Activated T-helper 1 cell treated with anti-CD3 and anti-CD28 coated beads, Interleukin-2, amount 50 U/mL, for 16 hours (primary cell): ENCODE measurements at places on chromosomes 4 and X.

DNA sequence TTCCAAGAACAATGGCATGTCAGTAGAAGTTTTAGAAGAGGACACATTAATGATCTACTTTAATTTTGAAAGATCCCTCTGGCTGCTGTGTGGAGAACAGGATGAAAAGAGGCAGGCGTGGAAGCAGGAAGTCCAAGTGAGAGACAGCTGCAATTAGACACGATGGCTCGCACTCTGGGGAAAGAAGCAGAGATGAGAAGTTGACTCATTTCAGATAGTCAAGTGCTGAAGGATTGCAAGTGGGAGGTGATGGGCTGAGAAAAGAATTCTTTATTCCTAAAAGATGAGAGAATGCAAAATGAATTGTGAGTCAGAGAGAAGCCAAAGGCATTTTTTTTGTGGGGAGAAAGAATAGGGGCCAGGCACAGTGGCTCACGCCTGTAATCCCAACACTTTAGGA, 16.5 kb downstream of the RXFP1 start:
- no peak for DNase-seq

- DNase-seq, result no peak
Measured at GRCh38 chrX:68433155-68433980, at the start of gene OPHN1. TSS of gene OPHN1 (minus strand) at chrX:68433495. CDS start at chrX:68433020, 475 bp downstream.

DNA sequence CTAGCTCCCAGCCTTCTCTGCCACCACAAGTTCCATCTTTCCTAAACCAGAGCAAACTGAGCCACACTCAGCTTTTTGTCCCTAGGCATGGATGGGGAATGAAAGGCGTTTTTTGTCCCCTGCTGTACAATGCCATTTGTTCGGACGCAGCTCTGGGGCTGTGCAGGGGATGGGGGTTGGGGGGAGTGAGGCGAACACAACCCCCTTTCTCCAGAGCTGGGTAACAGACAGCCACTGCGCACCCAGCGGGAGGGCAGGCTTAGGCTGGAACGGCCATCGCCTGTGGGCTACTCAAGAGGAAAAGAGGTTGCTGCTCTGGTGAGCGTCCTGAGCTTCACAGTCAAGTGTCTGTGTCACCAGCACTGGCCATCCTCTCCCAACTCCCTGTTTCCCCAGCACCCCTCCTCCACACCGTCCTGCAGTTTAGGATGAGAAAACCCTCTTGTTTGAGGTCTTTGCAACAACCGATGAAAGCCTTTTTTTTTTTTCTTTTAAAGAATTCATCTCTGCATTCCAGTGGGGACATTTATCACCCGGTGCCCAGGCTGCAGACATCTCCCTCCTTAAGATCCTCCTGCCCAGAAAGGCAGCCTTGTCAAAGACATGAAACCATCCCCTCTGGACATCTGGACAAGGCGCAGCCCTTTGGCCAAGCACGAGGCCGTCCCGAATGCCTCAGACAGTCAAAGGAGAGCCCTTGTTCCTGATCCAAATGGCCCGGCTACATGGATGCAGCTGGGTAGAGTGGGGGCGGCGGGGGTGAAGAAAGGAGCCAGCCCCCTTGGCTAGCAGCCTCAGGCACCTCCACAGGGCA, 419.6 kb downstream of the BCOR start:
- DNase-seq, result no peak

- no peak for DNase-seq
Measured at GRCh38 chr4:25637581-25638220, 17.9 kb upstream of the SLC34A2 start.

DNA sequence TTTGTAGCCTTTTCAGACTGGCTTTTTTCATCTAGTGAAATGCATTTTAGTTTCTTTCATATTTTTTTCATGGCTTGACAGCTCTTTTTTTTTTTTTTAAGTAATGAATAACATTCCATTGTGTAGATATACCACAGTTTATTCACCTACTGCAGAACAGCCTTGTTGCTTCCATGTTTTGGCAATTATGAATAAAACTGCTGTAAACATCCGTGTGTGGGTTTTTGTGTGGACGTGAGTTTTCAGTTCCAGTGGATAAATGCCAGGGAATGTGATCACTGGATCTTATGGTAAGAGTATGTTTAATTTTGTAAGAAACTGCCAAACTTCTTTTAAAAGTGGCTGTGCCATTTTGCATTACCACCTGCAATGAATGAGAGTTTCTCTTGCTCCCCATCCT, 160.8 kb downstream of the SOWAHB start:
- no peak for DNase-seq

GRCh38 chr4:16050669-16051068, 33.2 kb downstream of the PROM1 start:
- no peak for DNase-seq

GRCh38 chrX:79366873-79367749, at the start of gene ITM2A:
TSS of gene ITM2A (minus strand) at chrX:79367334. CDS start at chrX:79367215, 119 bp downstream.
- DNase-seq, result peak; percentile 46

DNA sequence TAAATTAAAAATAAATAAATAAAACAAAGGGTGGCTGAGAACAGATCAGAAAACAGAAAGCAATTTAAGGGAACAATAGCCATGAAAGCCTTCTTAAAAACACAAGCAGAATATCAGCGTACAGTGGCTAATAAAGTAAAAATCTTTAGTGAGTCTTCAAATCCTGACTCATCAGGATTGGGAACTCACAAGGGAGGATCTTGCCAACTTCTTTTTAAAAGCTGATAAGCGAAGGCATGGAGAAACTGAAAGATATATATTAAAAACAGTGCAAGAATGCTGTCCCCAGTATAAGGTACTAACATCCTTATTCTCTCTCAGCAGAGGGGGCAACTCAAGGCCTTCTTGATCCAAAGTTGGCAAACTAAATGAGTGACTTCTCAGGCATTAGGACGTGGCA, 180.1 kb downstream of the DHX15 start:
- no peak for DNase-seq

DNA sequence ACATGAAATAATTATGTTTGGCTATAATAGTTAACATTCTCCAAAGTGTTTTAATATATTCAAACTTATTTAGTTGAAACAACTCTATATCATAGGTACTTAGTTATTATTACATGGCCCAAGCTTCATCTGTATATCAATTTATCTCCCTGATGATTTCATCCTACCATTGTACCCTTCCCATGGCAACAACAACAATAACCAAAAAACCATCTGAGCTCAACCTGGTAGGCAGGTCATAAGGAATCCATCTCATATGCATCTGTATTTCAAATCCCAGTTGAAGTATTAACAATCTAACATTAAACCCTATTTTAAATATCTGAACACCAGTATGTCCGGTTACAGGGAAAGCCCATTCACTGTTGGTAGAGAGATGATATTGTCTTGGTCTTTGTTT, 33.1 kb upstream of the SLC7A11 start:
- no peak for DNase-seq

DNA sequence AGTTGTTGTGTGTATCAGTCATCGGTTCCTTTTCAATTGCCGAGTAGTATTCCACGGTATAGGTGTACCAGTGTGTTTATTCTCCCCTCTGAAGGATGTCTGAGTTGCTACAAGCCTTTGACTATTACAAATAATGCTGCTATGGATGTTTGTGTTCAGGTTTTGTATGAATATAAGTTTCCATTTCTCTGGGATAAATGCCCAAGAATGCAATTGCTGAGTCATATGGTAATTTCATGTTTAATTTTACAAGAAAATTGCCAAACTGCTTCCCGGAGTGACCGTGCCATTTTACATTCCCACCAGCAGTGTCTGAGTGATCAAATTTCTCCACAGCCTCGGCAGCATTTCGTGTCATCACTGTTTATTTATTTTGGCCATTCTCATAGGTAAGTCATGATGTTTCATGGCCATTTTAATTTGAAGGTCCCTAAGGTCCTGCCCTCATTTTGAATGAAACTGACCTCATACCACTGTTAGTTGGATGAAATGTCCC, 73.9 kb downstream of the IRF2 start:
- DNase-seq, result no peak

- no peak for DNase-seq
Measured at GRCh38 chr4:162241857-162242256, 78.1 kb upstream of the FSTL5 start.

- DNase-seq, result no peak
Measured at GRCh38 chrX:11100281-11101035, 10.7 kb upstream of the HCCS start.

DNA sequence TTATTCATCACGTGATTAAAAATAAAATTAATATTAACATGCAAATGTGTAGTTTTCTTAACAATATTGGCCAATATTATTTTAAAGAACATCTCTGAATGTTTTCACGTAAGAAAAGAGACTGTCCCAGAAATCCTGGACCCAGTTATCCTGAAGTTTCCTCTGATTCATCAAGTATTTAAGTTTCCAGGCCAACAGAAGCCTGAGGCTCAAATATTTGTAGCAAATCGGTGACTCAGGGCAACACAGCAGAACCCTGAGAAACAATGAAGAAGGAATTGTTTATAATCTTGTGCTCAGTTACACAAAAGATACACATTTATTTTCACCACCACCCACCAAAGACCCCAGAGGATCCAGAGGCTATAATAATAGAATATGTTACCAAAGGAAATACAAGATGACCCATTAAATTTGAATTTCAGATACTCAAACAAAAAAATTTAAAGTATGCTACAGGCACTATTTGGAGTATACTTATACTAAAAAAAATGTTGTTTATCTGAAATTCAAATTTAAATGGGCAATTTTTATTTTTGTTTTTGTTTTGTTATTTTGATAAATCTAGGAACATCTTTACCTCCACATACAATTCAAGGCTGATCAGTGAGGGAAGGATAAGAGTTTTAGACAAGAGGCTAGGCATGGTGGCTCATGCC, 33.9 kb upstream of the SLC7A11 start:
- no peak for DNase-seq

DNA sequence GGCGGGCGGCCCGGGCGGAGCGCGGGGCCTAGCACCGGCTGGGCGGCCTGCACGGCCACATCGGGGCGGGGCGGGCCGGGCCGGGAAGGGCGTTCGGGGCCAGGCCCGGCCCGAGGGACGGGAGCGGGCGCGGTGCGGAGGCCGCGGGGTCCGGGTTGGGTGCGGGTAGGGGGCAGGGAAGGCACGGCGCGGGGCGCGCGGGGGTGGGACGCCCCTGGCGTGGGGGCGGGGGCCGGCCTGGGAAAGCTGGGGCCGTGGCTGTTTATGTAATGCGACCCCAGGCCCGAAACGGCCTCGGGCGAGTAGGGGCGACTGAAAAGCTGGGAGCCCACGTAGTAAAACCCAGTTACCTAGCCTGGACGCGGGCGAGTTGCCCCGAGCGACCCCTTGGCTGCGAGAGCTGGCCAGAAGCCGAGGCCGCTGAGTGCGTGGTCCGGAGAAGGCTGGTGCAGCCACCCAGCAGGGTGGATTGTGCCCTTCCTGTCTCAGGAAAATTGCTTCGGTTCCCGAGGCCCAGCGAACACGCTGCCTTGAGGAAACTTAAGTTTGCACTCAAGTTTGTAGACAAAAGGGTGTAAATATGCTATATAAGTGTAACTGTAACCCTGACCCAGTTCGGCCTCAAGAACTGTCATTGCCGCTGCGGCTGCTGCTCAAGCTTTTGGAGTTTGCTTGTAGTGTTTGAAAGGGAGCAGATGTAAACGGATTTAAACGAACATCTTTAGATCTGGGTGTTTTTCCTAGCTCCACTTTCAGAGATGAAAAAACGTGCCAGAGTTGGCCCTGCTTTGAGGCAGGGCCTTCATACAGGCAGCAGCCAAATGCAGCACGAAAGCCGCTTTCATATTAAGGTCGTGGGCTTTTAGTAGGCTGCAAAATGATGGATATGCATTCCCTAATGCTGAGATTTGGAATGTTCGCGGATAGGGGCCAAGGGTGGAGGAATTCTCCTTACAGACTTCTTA, 674 bp downstream of the SEC24B start:
- DNase-seq, result peak; percentile 2

- DNase-seq, result no peak
Measured at GRCh38 chr4:121220698-121221097, 56.6 kb upstream of the TNIP3 start.

DNA sequence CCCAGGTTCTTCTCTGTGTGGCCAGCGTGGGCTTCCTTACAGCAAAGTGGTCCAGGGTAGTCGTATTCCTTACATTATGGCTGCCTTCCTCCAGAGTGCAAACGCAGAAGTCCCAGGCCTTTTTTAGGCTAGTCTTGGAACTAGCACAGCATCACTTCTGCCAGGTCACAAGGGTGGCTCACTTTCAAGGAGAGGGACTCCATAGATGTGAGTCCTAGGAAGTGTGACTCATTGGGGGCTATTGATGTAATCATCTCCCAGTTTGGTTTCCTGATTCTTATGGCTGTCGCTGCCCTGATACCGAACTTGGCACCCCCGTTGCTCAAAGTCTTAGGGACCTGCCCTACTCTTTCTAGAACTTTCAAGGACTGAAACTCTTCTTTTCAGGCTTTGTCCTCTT, 140.0 kb downstream of the DCK start:
- no peak for DNase-seq

- DNase-seq, result no peak
Measured at GRCh38 chr4:107778784-107779530, 45.8 kb upstream of the SGMS2 start.

DNA sequence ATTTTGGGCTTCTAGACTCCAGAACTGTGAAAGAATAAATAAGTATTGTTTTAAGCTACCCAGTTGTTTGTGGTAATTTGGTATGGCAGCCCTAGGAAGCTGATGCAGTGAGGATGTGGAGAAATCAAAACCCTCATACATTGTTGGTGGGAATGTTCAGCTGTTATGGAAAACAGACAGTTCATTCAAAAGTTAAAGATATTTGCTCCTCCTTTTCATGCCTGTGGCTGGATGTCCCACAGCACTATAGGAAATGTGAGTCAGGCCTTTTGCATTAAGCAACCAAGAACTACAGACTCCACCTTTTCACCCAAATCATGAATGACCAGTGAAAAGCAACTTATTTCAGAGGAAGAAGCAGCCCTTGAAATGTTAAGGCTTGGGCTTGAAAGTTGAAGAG, 6.7 kb downstream of the BBS12 start:
- no peak for DNase-seq

DNA sequence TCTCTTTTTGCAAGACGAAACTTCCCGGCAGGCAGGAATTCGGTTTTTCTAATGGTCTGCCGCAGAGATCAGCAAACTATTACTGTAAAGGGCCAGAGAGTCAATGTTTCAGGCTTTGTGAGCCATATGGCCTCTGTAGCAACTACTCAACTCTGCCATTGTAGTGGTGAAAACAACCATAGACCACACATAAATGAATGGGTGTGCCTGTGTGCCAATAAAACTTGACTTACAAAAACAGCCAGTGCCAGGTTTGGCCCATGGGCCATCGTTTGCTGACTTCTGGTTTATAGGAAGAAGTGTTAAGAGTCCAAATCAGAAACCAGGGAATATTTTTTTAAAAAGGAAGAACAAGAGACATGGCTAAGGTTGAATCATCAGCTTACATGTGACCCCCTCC, 163.0 kb downstream of the SH3KBP1 start:
- DNase-seq, result no peak

GRCh38 chrX:19807414-19807813, 80.0 kb downstream of the SH3KBP1 start:
- no peak for DNase-seq
